Occipital lobe (tissue), 3 donors: ENCODE measurements at places on chromosomes 5 and 9.

DNA sequence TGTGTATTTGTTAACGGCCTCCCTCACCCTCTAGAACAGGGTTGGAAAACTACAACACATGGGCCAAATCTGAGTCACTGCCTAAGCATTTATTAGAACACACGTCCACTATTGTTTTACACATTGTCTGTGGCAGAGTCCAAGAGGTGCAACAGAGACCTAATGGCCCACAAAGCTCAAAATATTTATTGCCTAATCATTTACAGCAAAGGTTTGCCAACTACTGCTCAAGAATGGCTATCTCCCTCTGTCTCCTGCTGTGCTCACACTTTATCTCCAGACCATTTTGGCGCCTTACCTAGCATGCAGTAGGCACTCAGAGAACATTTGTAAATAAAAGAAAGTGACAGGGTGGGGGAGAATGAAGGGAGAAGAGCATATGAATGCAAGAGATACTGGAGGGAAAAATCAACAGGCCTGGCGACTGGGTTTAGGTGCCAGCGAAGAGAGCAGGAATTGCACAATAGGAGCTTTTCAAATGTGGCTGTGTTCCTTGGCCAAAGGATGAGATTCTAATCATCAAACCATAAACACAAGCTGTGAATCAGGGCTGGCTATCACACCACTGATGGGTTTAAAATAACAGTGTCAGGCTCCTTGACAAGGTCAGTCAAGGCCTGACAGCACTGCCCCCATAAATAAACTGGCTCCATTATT lies 80.3 kb downstream of the EPB41L4A start:
- no peak for DNase-seq

DNA sequence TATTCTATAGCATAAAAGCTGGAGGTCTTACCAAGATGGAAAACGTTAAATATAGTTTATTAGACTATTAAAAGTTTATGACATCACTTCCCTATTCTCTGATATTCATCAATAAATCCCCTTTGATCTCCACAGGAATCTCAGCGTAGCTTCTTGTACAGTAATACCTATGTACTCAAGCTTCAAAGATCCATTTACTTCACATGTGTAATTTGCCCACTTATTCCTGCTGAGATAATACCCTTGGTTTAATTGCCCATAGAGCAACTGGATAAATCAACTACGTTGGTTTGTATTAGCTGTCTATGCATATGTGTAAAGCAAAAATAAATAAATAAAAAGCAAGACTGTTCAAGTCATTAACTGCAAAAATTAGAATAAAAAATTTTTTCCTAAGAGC lies 219.7 kb downstream of the EFNA5 start:
- DNase-seq = no peak

DNA sequence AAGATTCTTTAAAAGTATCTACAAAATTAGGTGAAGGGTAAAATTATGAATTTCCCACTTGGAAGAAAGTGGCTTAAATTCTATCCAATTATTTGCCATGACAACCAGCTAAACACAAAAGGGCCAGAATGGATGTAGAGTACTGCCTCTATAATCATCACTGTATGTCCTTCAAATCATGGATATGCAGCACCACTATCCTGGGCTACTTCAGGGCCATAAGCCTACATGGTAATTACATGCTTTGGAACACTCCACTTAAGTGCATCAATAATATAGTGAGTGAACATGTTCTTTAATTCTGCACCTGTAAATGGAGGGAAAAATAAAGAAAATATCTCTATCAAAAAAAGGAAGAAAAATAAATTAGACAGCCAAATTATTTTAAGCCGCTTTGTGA lies 575.2 kb downstream of the ISL1 start:
- no peak for DNase-seq

GRCh38 chr5:126395605-126396004 lies 27.6 kb upstream of the GRAMD2B start:
- no peak for DNase-seq

GRCh38 chr5:178644826-178645545 lies 18.1 kb upstream of the CLK4 start:
- peak; percentile 62 for DNase-seq

- no peak for DNase-seq
Observed at GRCh38 chr5:125486634-125487033, 740.2 kb upstream of the ZNF608 start.

DNA sequence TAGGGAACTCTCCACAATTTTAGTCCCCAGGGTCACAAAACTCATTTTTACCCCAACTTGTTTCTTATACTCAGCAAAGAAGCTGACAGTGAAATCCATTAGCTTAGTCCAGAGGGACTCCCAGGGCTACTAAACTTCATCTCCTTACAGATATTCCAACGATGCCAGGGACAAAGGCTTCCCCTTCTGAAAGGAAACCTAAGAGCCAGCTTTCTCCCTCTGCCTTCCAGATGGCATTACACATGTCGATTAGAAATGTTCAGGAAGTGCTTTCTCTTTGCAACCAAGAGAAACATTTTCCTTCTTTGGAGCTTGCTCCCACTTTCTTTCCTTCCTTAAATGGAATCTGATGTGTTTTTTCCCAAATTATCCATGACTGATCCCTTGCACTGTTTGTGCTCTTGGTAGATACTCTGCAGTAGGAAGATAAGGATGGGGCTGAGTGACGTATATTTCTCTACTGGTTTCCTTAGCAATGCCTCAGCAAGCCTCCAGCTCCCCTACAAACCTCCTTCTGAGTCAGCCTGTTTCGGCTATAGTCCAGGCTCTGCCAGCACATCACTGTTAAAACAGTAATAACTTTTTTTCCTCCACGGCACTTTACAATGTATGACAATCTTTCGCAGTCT lies 43.0 kb upstream of the HTR4 start:
- peak; percentile 22 for DNase-seq

DNA sequence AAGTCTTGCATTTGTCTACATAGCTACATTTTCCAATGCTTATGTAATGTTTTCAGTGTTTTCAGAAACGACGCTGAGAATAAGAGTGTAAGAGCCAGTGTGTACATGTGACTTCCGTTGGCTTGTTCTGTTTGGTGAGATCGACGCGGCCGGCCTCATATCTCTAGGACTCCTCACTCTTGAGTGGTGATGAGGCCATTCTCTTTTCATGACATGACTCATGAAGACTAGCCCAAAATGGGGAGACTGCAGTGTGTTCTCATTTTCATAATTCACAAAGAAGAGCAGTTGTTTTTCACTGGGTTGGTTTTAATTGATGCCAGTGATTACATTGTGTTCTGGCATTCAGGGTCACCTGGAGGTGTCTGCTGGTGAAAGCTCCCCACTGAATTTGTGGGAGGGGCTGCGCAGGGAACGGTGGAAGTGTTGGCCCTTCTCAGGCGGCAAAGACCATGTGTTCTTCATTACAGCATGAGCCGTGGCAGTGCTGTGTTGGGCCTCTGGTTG lies 131.5 kb upstream of the OTULINL start:
- no peak for DNase-seq

DNA sequence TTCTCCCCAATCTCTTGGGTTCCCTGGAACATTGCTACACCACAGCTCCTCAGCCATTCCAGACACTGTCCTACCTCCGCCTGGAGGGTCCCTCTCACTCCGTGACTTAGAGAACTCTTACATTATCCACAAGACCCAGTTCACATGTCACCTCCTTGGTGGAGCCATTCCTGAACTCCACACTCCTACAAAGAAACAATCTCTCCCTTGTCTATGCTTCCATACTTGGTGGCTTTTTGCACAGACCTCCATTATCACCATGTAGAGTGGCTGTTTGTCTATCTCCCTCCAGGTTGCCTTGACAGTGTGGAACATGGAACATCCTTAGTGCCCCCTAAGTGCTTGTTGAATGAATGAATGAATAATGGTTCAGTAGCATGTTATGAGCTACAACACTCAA lies 105.9 kb downstream of the PAX5 start:
- DNase-seq = no peak

- no peak for DNase-seq
Observed at GRCh38 chr5:135738564-135738875, 95.9 kb upstream of the SLC25A48 start.

- no peak for DNase-seq
Observed at GRCh38 chr5:178211095-178212048, 7.0 kb downstream of the HNRNPAB start.

DNA sequence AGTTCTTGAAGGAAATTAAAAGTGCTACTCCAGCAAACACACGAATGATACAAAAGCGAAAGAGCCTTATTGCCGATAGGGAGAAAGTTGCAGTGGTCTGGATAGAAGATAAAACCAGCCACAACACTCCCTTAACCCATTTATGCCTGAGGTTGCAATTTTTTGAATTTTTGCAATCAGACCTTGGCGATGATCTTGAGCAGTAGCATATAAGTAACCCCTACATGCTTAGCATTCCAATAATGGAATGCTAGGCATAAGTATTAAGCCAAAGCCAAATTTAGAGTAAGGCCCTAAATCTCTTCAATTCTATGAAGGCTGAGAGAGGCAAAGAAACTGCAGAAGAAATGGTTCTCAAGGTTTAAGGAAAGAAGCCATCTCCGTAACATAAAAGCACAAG lies 153.5 kb downstream of the SLC28A3 start:
- DNase-seq = no peak

DNA sequence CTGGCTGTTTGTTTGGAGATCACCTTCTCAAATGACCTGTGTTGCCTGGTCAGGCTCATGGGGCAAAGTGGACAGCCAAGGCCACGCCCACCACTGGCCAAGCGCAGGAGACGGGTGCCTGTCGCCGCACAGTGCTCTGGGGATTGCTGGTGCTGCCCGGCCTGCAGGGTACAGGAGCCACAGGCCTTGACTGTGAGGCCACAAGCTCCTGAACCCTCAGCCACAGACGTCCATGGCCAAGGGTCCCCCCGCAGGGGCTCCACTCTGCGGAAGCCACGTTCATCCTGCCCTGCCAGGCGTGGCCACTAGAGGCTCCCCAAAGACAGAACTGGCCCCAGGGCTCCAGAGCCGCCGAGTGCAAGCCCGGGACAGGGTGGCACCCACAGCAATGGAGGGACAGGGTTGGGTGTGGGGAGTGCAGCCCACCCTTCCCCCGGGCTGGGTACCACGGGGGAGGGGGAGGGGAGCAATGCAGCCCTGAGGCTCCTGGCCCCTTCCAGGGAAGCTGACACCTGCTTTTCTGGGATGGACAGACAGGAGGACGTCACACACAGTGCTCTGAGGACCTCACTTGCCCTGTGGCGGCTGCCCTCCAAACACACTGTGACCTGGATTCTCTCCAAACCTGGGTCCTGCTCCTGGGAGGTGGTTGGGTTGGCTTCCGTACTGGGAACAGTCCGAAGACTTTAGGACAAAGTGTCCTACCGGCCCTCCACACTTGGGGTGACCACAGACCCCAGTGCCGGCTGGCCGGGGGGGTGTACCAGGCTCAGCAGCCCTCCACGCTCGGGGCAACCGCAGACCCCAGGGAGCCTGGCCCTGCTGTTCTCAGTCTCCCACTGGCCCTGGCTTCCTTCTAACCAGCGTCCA lies 21.5 kb downstream of the TPPP start:
- peak; percentile 68 for DNase-seq

DNA sequence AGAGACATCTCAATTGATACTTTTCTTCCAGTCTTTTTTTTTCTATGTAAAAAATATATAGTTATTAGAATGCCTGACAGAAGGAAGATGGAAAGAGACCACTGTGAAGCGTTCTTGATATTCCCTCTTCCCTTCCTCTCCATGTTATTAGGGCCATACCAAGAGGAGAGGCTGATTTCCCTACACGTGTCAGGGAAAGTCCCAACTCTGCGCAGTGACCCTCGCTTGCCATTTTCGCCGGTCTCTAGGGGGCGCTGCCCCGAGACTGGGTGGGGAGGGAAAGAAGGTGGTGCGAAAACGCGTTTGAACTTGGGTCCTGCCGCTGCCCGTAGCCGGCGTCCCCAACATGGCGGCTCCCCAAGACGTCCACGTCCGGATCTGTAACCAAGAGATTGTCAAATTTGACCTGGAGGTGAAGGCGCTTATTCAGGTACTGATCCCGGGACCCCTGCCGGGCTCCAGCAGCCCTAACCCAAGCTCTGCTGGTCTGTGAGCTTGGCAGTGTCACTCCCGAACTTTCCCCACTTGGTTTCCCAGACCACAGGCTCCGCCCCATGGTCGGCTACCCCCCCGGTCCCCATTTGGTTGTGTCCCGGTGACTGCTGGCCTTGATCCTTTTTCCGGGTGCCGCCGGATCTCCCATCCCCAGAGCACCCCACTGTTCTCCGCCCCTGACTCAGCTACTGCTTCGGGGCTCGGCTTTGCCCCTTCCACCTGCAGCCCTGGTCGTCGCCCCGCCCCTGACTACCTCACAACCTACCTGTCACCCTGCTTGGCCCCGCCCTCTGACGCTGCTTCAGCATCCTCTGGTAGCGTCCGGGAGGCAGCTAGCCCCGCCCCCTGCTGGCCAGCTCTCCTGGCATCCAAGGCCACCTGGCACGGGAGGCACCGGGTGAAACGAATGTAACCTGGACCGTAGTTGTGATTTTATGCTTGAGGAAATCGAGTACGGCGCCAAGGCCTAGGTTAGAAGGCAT lies at the start of gene BNIP1:
Gene BNIP1 (plus strand): TSS at position 332 of the 977 bp plus-strand sequence. CDS start 15 bp downstream, at position 347.
- DNase-seq = peak; percentile 82

- no peak for DNase-seq
Observed at GRCh38 chr5:59917121-59917520, 23.6 kb upstream of the PDE4D start.

DNA sequence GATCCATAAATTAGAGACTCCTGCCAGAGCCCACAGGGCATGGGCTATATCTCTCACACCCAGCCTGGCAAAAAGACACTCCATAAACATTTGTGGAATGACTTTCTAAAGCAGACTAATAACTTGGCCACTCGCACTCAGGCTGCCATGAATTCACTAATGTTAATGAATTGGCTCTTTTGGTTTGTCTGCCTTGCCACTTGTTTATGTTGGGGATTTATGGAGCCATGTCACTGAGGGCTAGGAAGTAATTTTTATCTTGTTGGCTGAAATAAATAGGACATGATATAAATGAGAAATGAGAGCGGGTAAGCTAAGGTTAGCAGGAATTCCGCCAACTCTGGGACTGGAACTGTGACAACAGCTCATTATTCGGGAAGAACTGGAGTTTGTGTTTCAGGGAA lies 55.2 kb downstream of the DROSHA start:
- no peak for DNase-seq

- DNase-seq = no peak
Observed at GRCh38 chr9:17993024-17993423, 414.2 kb downstream of the SH3GL2 start.

GRCh38 chr5:180612683-180613082 lies 21.4 kb upstream of the SCGB3A1 start:
- DNase-seq = no peak

DNA sequence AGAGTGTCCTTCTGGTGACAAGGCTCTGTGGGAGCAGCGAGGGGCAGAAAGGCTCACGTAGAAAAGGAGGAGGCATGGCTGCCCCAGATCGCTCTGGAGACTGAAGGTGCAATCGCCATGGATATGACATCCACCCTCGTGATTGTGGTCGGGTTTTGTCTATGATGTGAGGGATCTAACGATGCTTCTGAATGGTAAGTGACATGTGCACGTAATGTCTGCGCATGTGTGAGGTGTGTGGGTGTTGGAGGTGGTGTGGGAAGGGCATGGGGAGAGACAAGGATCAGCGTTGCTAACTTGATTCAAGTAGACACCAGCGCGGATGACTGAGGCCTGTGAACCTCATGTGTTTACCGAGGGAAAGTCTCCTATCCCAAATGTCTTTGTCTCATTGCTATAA lies 20.2 kb downstream of the IRX1 start:
- DNase-seq = no peak

- no peak for DNase-seq
Observed at GRCh38 chr9:86531273-86531970, 177.2 kb upstream of the TUT7 start.
